Caki2 (cell line): ENCODE measurements at places on chromosomes 16 and 17. TPM values are rescaled to one million over a fixed set of nuclear protein-coding genes. Genes with fewer than 3 reads are reported as not detected.

The VASN gene
- 4.3 and 5.5 TPM in 2 replicates for total RNA-seq

DNA sequence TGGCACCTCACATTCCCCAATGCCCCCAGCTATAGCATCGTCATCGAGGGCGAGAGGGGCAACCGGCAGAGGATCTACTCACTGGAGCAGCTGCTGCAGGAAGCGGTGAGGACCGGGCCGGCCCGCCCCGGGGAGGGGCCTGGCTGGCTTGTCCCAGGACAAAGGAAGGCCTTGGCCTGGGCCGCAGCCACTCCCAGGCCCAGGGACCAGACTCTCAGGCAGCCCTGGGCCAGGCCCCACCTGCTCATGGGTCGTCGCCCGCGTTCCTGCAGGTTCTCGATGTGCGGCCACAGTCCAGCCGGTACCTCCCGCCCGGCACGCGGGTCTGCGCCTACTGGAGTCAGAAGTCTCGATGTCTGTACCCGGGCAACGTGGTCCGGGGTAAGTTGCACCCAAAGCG is 53.4 kb downstream of the ACTG1 start:
- DNase-seq: no peak

DNA sequence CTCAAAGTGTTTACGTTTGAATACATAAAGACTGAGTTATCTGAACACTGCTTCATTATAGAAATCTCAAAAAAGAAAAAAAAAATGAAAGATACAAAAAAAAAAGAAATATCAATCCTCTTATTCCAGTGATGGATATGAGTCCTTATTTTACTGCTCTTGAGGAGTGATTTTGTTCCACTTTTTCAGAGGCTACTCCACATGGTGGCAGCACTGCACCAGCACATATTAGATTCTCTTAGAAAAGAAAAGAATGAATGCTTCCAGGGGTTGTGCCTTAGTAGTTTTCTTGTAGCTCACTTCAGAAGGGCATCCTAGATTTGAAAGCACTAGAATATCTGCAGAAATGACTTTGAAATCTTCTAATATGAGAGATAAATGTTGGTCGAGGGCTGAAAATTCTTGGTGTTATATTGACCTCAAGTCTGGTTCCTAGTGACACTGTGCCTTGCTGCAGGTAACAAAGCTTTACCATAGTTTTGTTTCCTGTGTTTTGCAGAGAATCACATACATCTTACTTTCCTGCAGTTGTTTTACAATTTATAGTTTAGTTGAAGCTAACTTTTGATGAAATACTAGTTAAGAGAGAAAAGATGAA is 25.9 kb downstream of the AP2B1 start:
- peak; percentile 69 for DNase-seq

DNA sequence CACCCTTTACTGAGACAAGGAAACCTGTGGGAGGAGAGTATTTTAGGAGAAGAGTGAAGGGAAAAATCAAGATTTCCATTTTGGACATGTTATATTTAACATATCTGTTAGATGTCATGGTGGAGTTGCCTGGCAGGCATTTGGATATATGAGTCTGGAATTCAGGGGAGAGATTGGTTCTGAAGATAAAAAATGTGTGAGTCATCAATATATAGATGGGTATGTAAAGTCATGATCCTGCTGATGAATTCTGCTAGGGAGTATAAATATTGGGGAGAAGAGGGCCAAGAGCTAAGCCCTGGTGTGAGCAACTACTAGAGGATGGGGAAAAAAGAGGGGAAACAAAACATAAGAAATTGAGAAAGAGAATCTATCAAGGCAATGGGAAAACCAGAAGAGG is 151.3 kb upstream of the SOX9 start:
- DNase-seq: no peak
